ENCODE measurements at places on chromosomes 7 and 10.
A peak's percentile ranks its signal among the peaks of the same experiment; 100 is the strongest.

DNA sequence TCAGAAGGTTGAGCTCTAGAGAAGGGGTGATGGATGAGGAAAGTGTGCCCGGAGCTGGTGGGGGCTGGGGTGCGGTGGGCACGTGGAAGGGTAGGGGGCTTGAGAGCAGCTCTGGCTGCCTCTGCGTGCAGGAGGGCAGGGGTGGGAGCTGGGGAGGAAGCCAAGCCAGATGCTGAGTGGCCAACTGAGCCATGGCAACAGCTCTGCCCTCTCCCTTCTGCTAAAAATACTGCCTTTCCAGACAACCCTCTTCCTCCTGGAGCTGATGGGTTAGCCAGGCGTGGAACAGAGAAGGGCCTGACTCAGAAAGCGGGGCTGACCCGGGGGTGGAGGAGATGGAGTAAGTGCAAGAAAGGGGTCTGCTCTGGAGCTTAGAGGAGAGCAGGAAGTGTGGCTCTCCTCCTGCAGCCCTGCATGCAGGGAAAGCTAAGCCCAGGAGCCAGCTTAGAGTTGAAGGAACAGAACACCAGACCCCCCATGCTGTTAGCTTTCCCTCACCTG, 114.6 kb upstream of the AGK start:
- H3K4me1 ChIP-seq, result peaks cover 15% of the 10 kb centered on the region
- no peak for DNase-seq
- H3K36me3 ChIP-seq, result no peaks in the 10 kb centered on the region
- no peak overlapping the region for H3K27ac ChIP-seq
- H3K27me3 ChIP-seq, result no peaks in the 10 kb centered on the region

GRCh38 chr7:151568956-151569940, 49.6 kb upstream of the RHEB start:
- H3K4me1 ChIP-seq, result no peaks in the 10 kb centered on the region
- H3K4me3 ChIP-seq, result no peak overlapping the region
- H3K27ac ChIP-seq, result no peak overlapping the region
- no peaks in the 10 kb centered on the region for H3K27me3 ChIP-seq
- no peak for DNase-seq
- H3K36me3 ChIP-seq, result no peaks in the 10 kb centered on the region

DNA sequence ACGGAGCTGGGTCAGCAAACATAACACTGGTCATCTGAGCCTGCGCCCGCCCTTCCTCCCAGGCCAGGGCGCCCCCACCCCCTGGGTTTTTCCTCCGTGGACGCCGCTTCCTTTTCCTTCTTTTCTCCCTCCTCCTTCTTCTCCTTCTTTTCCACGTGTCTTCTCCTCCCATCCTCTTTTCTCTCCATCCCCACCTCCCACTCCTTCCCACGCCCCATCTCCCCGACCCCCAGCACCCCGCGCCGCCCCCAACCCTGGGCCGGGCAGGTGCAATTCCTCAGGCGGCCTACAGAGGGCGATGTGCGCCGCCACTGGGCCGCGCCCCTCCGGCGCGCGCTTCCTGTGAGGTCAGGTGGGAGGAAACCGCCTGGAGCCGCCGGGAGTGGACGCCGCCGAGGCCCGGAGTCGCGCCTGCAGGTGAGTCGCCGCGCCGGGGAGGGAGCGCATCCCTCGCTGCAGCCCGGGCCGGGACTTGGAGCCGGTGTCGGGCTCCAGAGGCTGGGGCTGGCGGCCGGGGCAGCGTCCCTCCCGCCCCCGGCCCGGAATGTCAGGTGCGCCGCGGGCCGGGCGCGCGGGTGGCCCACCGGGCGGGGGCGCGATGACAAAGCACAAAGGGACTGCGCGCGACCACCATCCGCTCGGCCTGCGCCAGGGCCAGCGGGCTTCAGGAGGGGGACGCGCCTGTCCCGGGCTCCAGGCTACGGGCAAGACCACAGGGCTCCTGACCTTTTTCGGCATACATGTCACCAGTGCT, at the start of gene FAM241B:
FAM241B (plus strand) TSS at position 351 of the 754 bp plus-strand sequence. CDS start 1,497 bp downstream, outside the sequence.
- H3K27me3 ChIP-seq, result peaks cover 30% of the 10 kb centered on the region
- peak; percentile 80 for DNase-seq
- H3K27ac ChIP-seq, result no peak within 1 kb of the TSS
- no peaks in the 10 kb centered on the region for H3K36me3 ChIP-seq
- no peaks in the 10 kb centered on the region for H3K4me1 ChIP-seq
- H3K4me3 ChIP-seq, result peak within 1 kb of the TSS; percentile 73

DNA sequence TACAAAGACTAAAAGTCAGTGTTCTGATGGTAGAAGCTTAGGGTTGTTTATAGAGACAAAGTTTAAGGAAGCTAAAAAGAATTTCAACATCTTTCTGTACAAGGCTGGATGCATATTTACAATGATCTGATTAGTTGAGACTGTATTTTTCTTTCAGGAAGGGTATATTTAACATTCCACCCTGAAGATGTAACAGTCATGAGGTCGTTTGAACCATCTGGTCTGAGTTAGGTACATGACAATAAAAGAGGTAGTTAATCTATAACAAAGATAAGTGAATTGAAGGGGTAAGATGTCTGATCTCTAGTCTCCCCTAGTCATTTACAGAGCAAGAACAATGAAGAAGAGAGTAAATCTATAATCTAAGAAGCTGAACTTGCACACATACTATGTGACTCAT, 821.2 kb downstream of the CNTNAP2 start:
- H3K4me1 ChIP-seq, result no peaks in the 10 kb centered on the region
- no peaks in the 10 kb centered on the region for H3K27me3 ChIP-seq
- DNase-seq, result no peak
- H3K27ac ChIP-seq, result no peak overlapping the region

- no peak for DNase-seq
- H3K27me3 ChIP-seq, result no peaks in the 10 kb centered on the region
- H3K4me1 ChIP-seq, result no peaks in the 10 kb centered on the region
- no peak overlapping the region for H3K4me3 ChIP-seq
- H3K36me3 ChIP-seq, result no peaks in the 10 kb centered on the region
Measured at GRCh38 chr10:6753644-6754043, 173.6 kb upstream of the PRKCQ start.

DNA sequence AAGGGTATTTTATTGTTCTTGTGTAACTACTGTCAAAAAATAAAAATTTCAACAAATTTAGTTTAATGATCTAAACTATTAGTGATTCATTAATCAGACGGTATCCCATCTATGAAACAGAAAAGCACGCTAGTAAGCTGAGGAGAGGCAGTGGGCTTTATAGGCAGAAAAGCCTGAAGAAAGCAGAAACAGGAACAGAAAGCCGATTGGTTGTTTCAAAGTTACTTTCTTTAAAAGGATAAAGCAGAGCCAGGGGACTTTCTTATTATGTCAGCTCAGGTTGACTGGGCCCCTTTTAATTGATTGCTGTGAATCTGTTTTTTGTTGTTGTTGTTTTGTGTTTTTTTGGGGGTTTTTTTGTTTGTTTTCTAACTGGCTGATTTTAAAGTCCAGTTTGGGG, 105.5 kb downstream of the TES start:
- no peak overlapping the region for H3K4me3 ChIP-seq
- H3K27me3 ChIP-seq, result no peaks in the 10 kb centered on the region
- no peaks in the 10 kb centered on the region for H3K36me3 ChIP-seq
- DNase-seq, result no peak

- H3K27ac ChIP-seq, result no peak overlapping the region
- DNase-seq, result no peak
- no peaks in the 10 kb centered on the region for H3K36me3 ChIP-seq
- H3K4me1 ChIP-seq, result no peaks in the 10 kb centered on the region
- H3K4me3 ChIP-seq, result no peak overlapping the region
Measured at GRCh38 chr10:2985729-2986232, 81.6 kb upstream of the PFKP start.

- no peak for DNase-seq
- no peaks in the 10 kb centered on the region for H3K4me1 ChIP-seq
- no peaks in the 10 kb centered on the region for H3K36me3 ChIP-seq
- no peaks in the 10 kb centered on the region for H3K27me3 ChIP-seq
- H3K27ac ChIP-seq, result no peak overlapping the region
Measured at GRCh38 chr10:113108948-113109347, 158.9 kb downstream of the TCF7L2 start.

DNA sequence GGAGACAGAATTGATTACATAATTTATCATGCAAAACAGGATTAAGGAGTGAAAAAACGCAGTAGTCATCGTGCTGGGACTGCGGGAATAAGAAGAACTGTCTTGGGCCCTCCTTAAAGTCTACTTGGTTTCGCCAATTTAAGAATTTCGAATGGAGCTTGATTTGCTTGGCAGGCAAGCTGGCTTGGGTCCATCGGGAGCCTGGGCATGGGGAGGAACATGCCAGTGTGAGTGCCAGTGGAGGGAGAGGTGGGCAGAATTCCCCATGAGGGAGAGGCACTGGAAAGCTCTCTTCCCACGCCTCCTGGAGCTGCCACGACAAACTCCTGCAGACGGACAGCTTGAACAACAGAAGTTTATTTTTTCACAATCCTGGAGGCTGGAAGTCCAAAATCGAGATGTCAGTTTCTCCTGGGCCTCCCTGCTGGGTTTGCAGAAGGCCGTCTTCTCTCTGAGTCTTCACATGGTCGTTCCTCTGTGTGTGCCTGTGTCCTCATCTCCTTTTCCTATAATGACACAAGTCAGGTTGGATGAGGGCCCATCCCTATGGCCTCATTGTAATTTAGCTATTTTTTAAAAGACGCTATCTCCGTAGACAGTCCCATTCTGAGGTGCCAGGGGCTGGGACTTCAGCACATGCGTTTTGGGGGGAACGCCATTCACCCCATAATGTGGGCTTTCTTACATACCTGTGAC, 528.7 kb upstream of the DPP6 start:
- no peaks in the 10 kb centered on the region for H3K4me1 ChIP-seq
- no peaks in the 10 kb centered on the region for H3K36me3 ChIP-seq
- no peak for DNase-seq

GRCh38 chr10:64617085-64617484, 1095.9 kb downstream of the REEP3 start:
- no peak overlapping the region for H3K27ac ChIP-seq
- no peaks in the 10 kb centered on the region for H3K4me1 ChIP-seq
- H3K27me3 ChIP-seq, result no peaks in the 10 kb centered on the region
- no peak overlapping the region for H3K4me3 ChIP-seq

GRCh38 chr7:131538813-131539179, 17.6 kb downstream of the PODXL start:
- no peak for DNase-seq
- H3K36me3 ChIP-seq, result no peaks in the 10 kb centered on the region
- H3K4me1 ChIP-seq, result no peaks in the 10 kb centered on the region
- H3K4me3 ChIP-seq, result no peak overlapping the region
- no peaks in the 10 kb centered on the region for H3K27me3 ChIP-seq
- H3K27ac ChIP-seq, result no peak overlapping the region

DNA sequence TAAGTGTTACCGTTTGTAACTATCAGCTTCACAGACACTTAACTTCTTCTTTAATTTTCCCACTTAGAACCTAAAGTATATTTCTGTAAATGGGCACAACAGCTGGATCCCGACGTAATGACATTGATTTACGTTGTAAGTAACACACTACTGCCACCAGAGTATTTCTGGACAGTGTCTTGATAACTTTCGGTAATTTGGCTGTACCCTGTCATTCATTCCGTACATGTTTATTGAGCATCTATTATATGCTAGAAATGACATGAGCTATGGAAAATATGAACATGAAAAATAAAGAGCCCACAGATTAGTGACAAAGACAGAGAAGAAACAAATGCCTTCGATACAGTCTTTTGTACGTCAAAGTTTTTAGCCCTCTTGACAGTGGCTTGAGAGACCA, 291.4 kb downstream of the CCDC3 start:
- H3K27ac ChIP-seq, result no peak overlapping the region
- H3K4me3 ChIP-seq, result no peak overlapping the region
- H3K4me1 ChIP-seq, result peaks cover 16% of the 10 kb centered on the region
- H3K27me3 ChIP-seq, result no peaks in the 10 kb centered on the region
- H3K36me3 ChIP-seq, result no peaks in the 10 kb centered on the region
- DNase-seq, result no peak

DNA sequence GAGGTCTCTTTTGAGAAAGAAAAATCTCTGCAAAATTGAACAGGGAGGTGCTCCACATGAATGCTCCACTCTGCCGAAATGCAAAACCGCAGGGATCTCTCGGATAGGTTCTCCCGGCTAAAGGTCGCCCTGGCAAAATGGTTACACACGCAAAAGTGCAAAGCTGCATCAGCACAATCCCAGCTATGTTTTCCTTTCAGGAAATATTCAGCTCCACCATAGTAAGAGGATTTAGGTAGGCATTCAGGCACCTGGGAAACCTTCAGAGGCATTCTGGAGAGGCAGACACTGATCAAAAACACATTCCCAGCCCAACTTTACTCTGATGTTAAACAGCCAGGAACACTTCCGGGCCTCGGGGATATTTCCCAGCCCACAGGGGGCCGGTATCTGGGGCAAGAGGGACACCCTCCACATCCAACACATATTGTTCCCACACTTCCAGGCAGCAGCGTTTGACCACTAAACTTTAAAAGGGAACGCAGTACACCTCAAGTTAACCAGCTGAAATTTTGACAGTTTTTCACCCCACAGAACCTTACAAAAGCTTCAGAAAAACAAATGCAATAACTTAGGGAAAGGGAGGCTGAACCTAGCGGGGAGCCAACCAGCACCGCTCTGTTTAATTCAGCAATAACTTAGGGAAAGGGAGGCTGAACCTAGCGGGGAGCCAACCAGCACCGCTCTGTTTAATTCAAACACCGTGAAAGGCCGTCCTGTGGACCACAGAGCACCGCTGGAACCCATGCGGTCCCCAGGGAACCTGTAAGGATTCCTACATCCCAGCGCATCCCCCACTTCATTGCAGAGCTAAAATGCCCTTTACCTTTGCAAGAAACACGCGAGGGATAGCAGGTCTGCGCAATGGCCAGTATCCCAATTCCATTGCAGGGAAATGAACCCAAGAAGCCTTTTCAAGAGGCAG, 45.9 kb downstream of the TNS3 start:
- DNase-seq, result no peak
- no peaks in the 10 kb centered on the region for H3K36me3 ChIP-seq
- no peaks in the 10 kb centered on the region for H3K4me1 ChIP-seq
- no peak overlapping the region for H3K4me3 ChIP-seq
- no peaks in the 10 kb centered on the region for H3K27me3 ChIP-seq
- no peak overlapping the region for H3K27ac ChIP-seq

DNA sequence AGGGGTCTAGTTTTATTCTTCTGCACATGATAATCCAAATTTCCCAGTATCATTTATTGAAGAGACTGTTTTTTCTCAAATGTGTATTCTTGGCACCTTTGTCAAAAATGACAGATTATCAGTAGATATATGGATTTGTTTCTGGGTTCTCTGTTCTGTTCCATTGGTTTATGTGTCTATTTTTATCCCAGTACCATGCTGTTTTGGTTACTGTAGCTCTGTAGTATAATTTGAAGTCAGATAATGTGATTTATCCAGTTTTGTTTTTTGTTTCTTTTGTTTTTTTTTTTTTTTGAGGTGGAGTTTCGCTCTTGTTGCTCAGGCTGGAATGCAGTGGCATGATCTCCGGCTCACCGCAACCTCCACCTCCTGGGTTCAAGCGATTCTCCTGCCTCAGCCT, 61.6 kb upstream of the HELLS start:
- H3K36me3 ChIP-seq, result no peaks in the 10 kb centered on the region
- H3K4me1 ChIP-seq, result no peaks in the 10 kb centered on the region
- DNase-seq, result no peak
- H3K4me3 ChIP-seq, result no peak overlapping the region
- H3K27me3 ChIP-seq, result no peaks in the 10 kb centered on the region

- no peak for DNase-seq
- H3K27ac ChIP-seq, result no peak overlapping the region
- H3K36me3 ChIP-seq, result no peaks in the 10 kb centered on the region
- H3K4me3 ChIP-seq, result no peak overlapping the region
- no peaks in the 10 kb centered on the region for H3K4me1 ChIP-seq
Measured at GRCh38 chr7:7399707-7400106, 136.0 kb downstream of the COL28A1 start.

Data from MM.1S (cell line).